Naive thymus-derived CD8-positive, alpha-beta T cell (primary cell): ENCODE measurements at places on chromosomes 7 and 10. TPM values are rescaled to one million over a fixed set of nuclear protein-coding genes. Genes with fewer than 3 reads are reported as not detected.

DNA sequence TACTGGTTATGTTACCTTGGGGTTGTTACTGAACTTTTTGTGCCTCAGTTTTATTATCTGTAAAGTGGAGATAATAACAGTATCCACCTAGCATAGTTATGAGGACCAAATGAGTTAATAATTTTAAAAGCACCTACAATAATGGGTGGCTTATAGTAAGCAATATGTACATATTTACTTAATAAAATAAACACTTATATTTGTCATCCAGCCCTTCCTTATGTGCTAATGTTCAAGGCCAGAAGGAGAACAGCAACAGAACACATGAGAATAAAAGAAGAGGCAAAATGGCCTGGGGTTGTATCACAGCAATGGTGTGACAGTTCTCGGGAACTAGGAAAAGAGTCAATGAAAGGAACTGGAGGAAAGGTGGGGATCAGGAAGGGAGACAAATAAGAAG lies 255.4 kb upstream of the LRGUK start:
- no peak for DNase-seq

DNA sequence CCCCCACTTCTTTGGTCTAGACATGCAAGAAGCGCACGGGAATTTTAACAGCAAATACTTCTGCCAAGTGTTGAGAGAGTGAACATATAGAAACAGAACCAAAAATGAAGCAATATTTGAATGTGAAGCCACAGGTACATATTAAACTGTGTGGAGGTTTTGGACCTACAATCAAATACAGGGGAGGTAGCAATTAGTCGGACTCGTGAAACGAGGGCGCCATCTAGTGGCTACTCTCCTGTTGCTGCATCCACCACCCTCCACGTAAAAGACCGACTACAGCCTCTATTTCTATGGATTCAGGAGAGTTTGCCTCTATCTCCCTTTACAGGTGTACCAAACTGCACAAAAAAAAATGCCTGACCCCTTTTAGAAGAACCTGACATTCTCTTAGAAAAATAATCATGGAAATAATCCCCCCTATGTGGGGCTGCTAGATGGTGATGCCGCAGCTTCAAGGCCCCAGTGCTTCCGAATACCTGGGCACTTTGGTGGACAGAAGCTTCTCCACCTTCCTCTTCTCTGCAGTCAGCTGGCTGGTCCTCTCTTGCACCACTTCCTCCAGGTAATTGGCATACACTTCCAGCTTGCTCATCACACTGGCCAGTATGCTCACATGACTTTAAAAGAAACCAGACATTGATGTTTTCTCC lies 31.7 kb downstream of the TECTB start:
- peak; percentile 58 for DNase-seq

DNA sequence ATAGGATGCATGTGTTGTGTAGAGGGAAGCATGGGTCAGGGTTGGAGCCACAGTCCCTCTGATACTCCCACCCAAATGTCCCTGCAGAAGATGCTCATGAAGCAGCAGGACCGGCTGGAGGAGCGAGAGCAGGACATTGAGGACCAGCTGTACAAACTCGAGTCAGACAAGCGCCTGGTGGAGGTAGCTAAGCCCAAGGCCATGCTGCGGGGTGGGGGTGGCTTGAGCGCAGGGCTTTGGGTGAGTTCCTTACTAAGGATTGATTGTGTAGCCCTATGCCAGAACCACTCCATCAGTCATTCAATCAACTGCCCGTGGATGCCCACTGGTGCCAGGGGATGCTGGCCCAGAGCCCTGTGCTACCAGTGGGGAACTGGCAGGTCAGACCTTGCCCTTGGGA lies 10.3 kb downstream of the TRIM8 start:
- no peak for DNase-seq

- DNase-seq = peak; percentile 87
Measured at GRCh38 chr10:6173203-6173602, 29.5 kb upstream of the PFKFB3 start.

- DNase-seq = no peak
Measured at GRCh38 chr7:33790746-33791145, 114.6 kb upstream of the BMPER start.

GRCh38 chr10:27717224-27717623 lies 28.4 kb downstream of the MKX start:
- DNase-seq = no peak

GRCh38 chr10:12547301-12547771 lies 198.0 kb downstream of the CAMK1D start:
- peak; percentile 3 for DNase-seq

MGMT gene
- 18.9 TPM for total RNA-seq

FAM20C gene
- total RNA-seq = 0.60 TPM

ZNF775 gene
- 5.6 TPM for total RNA-seq

LRRC17 gene
- total RNA-seq = 0.60 TPM

SEC24C gene
- total RNA-seq = 72.7 TPM

MEOX2 gene
- total RNA-seq = not detected

RADIL gene
- 0.18 TPM for total RNA-seq
